Natural killer cell (primary cell): ENCODE measurements at places on chromosomes 1 and 21. TPM values are rescaled to one million over a fixed set of nuclear protein-coding genes. Genes with fewer than 3 reads are reported as not detected.

GRCh38 chr1:62304975-62305374 is 14.3 kb downstream of the KANK4 start:
- DNase-seq, result no peak
- H3K27me3 ChIP-seq, result no peaks in the 10 kb centered on the region
- H3K4me1 ChIP-seq, result no peaks in the 10 kb centered on the region
- H3K4me3 ChIP-seq, result no peak overlapping the region

- no peaks in the 10 kb centered on the region for H3K4me1 ChIP-seq
- H3K27me3 ChIP-seq, result no peaks in the 10 kb centered on the region
Observed at GRCh38 chr1:185528084-185528676, 206.0 kb upstream of the HMCN1 start.

GRCh38 chr1:114746450-114747121 is 11.2 kb downstream of the CSDE1 start:
- no peak for DNase-seq
- H3K27ac ChIP-seq, result no peak overlapping the region
- H3K4me1 ChIP-seq, result peaks cover 6% of the 10 kb centered on the region

DNA sequence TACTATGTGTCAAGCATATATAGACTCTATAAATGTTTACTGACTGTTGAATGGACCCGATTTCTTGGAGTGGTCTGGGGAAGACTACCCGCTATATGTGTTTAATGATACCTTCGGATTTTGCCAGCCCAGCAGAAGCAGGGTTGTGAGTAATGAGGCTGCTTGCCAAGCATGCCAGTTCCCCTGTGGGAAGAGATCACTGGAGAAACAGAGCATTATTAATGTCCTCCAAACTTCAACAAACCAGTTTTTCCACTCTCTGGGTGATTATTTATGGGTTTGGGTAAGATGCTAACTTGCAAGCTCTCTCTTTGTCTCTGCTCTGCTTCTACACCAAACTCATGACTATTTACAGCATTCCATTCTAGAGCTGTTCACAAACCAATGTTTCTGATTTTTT is 25.1 kb upstream of the PHGDH start:
- H3K4me1 ChIP-seq, result no peaks in the 10 kb centered on the region
- H3K36me3 ChIP-seq, result no peaks in the 10 kb centered on the region
- H3K27ac ChIP-seq, result no peak overlapping the region
- no peak overlapping the region for H3K4me3 ChIP-seq
- no peak for DNase-seq
- H3K27me3 ChIP-seq, result no peaks in the 10 kb centered on the region

GRCh38 chr21:35006771-35007170 is 42.3 kb downstream of the RUNX1 start:
- H3K27ac ChIP-seq, result no peak overlapping the region
- no peak for DNase-seq
- H3K27me3 ChIP-seq, result no peaks in the 10 kb centered on the region
- no peak overlapping the region for H3K4me3 ChIP-seq

DNA sequence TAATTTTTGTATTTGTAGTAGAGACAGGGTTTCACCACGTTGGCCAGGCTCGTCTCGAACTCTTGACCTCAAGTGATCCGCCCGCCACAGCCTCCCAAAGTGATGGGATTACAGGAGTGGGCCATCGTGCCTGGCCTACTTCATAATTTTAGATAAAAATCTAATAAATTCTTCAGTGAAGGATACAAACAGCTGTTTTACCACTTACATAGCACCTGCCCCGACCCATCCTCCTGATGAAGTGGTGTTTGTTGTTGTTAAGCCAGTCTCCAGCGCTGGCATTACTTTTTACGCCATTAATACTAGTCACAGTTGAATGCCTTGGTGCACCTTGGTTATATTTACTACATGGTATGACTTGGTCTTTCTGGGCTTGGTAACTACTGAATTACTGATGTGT is 12.3 kb upstream of the RAP1GAP start:
- no peak overlapping the region for H3K4me3 ChIP-seq
- H3K27me3 ChIP-seq, result no peaks in the 10 kb centered on the region
- no peak for DNase-seq
- H3K4me1 ChIP-seq, result no peaks in the 10 kb centered on the region
- H3K27ac ChIP-seq, result no peak overlapping the region
- peaks cover 34% of the 10 kb centered on the region for H3K36me3 ChIP-seq

DNA sequence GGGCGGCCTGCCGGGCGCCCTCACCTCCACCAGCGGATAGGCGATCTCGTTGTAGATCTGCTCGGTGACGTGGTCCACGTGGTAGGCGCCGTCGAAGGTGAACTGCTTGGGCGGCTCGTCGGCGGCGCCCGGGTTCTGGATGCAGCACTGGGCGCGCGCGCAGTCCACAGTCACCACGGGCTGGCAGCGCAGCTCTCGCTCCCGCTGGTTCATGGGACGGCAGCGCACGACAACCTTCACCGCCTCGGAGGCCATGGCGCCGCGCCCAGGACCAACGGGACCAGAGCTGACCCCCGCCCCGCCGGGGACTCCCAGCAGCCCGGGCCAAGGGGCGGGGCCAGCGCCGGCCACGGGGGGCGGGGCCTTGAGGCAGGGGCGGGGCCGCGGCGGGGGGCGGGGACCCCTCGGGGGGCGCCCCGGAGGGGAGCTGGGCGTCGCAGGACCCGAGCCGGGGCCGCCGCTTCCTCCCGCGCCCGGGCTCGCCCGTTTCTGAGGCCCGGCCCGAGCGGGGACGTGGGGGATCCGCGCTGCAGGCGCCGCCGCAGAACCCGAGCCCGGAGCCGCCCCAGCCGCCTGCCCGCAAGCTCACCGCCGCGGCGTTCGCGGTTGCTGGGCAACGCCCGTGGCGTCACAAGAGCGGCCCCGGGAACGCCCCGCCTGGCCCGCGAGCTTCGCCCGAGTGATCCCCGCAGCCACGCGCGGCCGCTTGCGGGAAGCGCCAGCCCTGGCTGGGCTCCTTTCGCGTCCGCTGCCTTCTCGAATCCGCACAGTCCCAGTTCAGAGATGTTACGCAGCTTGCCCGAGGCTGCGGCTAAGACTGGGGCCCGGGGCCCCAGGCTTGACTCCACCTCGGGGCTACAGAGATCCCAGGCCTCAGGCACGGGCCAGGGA is at the start of gene KIF17:
Gene KIF17 (minus strand): TSS at position 556 of the 891 bp plus-strand sequence. CDS start 301 bp downstream, at position 255.
- H3K36me3 ChIP-seq, result no peaks in the 10 kb centered on the region
- peak; percentile 60 for DNase-seq
- peaks cover 12% of the 10 kb centered on the region for H3K27me3 ChIP-seq
- peaks cover 12% of the 10 kb centered on the region for H3K4me1 ChIP-seq
- no peak within 1 kb of the TSS for H3K4me3 ChIP-seq

GRCh38 chr1:86197206-86197855 is 40.8 kb upstream of the COL24A1 start:
- no peaks in the 10 kb centered on the region for H3K27me3 ChIP-seq
- H3K4me1 ChIP-seq, result no peaks in the 10 kb centered on the region
- no peaks in the 10 kb centered on the region for H3K36me3 ChIP-seq
- H3K4me3 ChIP-seq, result no peak overlapping the region

- no peaks in the 10 kb centered on the region for H3K27me3 ChIP-seq
- no peak overlapping the region for H3K4me3 ChIP-seq
- no peaks in the 10 kb centered on the region for H3K36me3 ChIP-seq
- no peaks in the 10 kb centered on the region for H3K4me1 ChIP-seq
- DNase-seq, result peak; percentile 18
Observed at GRCh38 chr1:247639381-247639981, 34.1 kb downstream of the OR2G3 start.

GRCh38 chr1:61873581-61873980 is 131.3 kb downstream of the PATJ start:
- no peak for DNase-seq
- no peaks in the 10 kb centered on the region for H3K27me3 ChIP-seq
- H3K36me3 ChIP-seq, result peaks cover 2% of the 10 kb centered on the region
- no peak overlapping the region for H3K4me3 ChIP-seq
- no peak overlapping the region for H3K27ac ChIP-seq
- no peaks in the 10 kb centered on the region for H3K4me1 ChIP-seq

DNA sequence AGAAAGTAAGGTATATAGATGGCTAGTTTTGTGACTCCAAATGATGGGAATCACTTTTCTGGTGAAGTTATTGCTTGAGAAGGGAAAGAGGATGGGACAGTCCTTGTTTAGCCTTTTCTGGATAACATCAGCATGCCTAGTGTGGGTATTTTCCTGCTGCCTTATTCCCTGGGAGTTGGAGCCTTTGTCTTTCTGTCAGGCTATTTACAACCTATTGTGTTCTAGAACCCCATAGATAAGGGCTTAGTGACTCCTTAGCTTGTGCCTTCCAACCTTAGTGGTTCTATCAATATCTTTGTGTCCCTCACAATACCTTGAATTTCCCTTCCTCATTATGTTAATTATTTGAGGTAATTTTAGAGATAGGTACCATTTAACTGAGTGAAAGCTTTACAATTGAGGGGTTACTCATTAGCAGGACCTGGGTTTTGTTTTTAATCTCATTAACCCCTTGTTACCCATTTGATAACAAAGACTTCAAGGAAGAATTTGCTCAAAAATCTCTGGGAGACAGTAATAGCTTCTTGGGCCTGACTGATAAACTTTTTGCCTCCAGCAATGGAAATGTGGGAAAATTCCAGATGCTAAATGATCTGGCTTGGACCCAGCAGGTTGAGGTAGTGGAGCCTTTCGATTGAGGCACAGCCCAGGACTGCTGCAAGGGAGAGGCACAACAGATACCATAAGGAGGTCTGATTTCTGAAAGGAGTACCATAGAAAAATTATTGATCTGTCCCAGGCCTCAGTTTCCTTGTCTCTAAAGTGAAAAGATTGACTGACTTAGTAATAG is 49.0 kb downstream of the CACHD1 start:
- no peaks in the 10 kb centered on the region for H3K36me3 ChIP-seq
- H3K27ac ChIP-seq, result no peak overlapping the region
- DNase-seq, result no peak

- no peaks in the 10 kb centered on the region for H3K36me3 ChIP-seq
- no peak for DNase-seq
- peaks cover 79% of the 10 kb centered on the region for H3K4me1 ChIP-seq
- H3K27ac ChIP-seq, result peak overlapping the region; percentile 61
- H3K27me3 ChIP-seq, result peaks cover 15% of the 10 kb centered on the region
Observed at GRCh38 chr1:200887772-200888348, 6.8 kb upstream of the INAVA start.

DNA sequence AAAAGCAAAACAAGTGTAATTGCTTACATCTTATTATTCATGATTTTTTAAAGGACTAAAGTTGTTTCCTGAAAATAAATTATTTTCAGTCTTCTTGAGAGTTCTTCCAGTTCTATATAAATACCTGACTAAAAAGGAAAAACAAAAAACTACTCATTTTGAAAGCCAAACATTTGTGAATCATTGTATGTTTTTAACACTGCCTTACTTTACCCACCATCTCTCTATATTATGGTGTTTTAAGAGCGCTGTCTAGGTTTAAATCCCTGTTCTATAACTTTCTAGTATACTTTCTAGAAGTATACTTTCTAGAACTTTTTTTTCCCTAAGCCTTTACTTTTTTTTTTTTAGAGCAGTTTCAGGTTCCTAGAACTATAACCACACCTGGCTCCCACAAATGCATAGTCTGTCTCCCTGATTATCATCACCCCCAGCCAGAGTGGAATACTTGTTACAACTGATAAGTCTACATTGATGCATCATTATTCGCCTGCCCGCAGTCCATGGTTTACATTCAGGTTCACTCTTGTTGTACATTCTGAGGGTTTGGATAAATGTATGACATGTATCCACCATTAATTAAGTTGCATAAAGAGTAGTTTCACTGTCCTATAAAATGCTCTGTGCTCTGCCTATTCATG is 9.8 kb downstream of the RSBN1 start:
- H3K27ac ChIP-seq, result no peak overlapping the region
- H3K27me3 ChIP-seq, result no peaks in the 10 kb centered on the region
- peaks cover 5% of the 10 kb centered on the region for H3K36me3 ChIP-seq
- H3K4me3 ChIP-seq, result no peak overlapping the region
- peaks cover 4% of the 10 kb centered on the region for H3K4me1 ChIP-seq

DNA sequence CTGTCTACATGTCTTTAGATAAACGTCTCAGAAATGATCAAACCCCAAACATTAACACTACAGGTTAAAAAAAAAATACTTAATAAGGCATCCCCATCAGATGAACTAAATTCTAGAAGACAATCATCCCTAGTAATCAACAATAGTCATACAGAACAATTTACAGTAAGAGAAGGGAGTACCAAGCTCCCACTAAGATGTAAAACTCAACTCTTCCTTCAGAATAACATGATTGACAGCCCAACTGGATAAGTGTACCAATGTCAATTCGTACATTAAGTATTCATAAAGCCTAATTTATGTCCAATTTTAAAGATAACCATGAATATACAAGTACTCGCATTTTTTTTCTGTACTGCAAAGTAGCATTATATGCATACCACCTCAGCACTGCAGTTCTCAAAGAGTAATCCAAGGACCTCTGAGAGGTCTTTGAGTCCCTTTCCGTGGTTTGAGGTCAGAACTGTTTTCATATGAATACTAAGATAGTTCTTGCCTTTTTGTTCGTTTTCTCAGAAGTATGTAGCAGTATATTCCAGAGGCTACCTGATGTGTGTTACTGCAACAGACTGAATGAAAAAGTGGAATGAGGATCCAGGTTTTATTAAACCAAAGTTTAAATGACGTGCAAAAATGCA is 6.6 kb downstream of the SCAF4 start:
- DNase-seq, result no peak
- H3K27ac ChIP-seq, result no peak overlapping the region
- no peaks in the 10 kb centered on the region for H3K36me3 ChIP-seq
- no peaks in the 10 kb centered on the region for H3K27me3 ChIP-seq
- H3K4me3 ChIP-seq, result no peak overlapping the region
- H3K4me1 ChIP-seq, result peaks cover 4% of the 10 kb centered on the region

DNA sequence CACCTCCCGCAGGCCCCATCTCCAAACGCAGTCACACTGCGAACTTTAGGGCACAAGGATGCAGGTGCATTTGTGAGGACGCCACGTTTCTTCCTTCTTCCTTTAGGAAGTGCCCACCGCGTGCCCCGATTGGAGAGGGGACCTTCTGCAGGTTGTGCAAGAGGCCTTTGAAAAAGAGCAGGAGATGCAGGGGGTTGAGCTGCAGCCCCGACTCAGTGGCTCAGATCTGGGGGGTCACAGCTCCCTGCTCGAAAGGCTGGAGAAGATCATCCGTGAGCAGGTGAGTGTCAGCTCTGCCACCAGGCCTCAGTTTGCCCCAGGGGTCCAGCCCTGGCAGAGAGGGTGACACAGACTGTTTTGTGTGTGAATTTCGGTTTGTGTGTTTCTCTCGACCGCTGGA is 31.2 kb upstream of the DIP2A start:
- DNase-seq, result no peak
- peaks cover 42% of the 10 kb centered on the region for H3K36me3 ChIP-seq
- no peak overlapping the region for H3K27ac ChIP-seq
- no peaks in the 10 kb centered on the region for H3K27me3 ChIP-seq

GRCh38 chr1:33784876-33785275 is 79.0 kb upstream of the HMGB4 start:
- DNase-seq, result no peak
- no peaks in the 10 kb centered on the region for H3K27me3 ChIP-seq
- H3K4me3 ChIP-seq, result no peak overlapping the region
- no peaks in the 10 kb centered on the region for H3K36me3 ChIP-seq
- H3K4me1 ChIP-seq, result no peaks in the 10 kb centered on the region

GRCh38 chr1:178534137-178534868 is 21.4 kb downstream of the TEX35 start:
- no peak overlapping the region for H3K27ac ChIP-seq
- H3K4me1 ChIP-seq, result no peaks in the 10 kb centered on the region
- H3K27me3 ChIP-seq, result no peaks in the 10 kb centered on the region
- no peak for DNase-seq

The HSPA6 gene
- total RNA-seq, result 5.8 TPM

The KCNAB2 gene
- total RNA-seq, result 430 TPM

The TRIM67 gene
- total RNA-seq, result not detected

The ST6GALNAC5 gene
- not detected for total RNA-seq

The NPL gene
- total RNA-seq, result 6.8 TPM

The VWA5B1 gene
- not detected for total RNA-seq

The A3GALT2 gene
- total RNA-seq, result not detected

The LIPI gene
- not detected for total RNA-seq

The TIE1 gene
- 4.5 TPM for total RNA-seq

The DNASE2B gene
- total RNA-seq, result not detected
